ENCODE measurements at places on chromosomes 2 and 18.

DNA sequence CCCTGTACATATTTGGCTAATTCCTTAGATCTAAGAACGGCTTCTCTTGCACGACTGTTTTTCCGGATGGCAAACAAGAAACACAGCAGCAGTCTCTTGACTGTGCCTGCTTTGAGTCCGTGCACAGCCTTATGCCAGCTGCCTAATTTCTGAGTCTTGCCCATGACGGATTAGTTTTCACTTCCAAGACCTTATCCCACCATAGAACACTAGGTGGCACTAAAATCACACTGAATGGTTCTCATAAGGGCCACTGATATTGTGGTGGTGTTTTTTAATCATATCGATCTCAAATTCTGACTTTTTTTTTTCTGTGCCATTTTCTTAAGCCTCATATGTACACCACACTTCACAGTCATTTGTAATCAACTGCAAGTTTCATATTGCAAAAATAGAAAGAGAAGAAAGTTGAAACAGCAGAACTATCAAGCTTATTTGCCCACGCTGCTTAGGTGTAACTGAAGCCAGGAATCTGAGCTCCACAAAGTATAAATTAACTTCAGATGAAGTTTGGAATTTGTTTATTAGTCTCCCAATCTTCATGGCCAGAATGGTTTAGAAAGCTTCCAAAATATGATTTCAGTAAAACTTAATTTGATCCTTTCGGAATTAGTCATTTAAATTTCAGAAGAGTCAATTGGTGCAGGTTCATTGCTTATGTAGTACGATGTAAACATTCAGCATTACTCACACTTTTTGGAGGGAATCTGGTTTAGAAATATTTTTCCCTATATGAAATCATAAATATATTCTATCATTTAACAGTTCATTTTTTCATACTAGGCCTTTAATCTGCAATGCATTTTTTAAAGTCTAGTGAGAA, 45.5 kb upstream of the SCN7A start:
- DNase-seq, result peak; percentile 52

- DNase-seq, result peak; percentile 15
Observed at GRCh38 chr18:55381277-55381676, 206.7 kb downstream of the TCF4 start.

GRCh38 chr2:70565039-70565731, 11.6 kb upstream of the TGFA start:
- no peak for DNase-seq

- DNase-seq, result no peak
Observed at GRCh38 chr18:22296304-22296703, 121.4 kb downstream of the CTAGE1 start.

GRCh38 chr2:9592699-9593098, 37.1 kb upstream of the ADAM17 start:
- no peak for DNase-seq

GRCh38 chr2:8500124-8501054, 181.5 kb upstream of the ID2 start:
- DNase-seq, result no peak

DNA sequence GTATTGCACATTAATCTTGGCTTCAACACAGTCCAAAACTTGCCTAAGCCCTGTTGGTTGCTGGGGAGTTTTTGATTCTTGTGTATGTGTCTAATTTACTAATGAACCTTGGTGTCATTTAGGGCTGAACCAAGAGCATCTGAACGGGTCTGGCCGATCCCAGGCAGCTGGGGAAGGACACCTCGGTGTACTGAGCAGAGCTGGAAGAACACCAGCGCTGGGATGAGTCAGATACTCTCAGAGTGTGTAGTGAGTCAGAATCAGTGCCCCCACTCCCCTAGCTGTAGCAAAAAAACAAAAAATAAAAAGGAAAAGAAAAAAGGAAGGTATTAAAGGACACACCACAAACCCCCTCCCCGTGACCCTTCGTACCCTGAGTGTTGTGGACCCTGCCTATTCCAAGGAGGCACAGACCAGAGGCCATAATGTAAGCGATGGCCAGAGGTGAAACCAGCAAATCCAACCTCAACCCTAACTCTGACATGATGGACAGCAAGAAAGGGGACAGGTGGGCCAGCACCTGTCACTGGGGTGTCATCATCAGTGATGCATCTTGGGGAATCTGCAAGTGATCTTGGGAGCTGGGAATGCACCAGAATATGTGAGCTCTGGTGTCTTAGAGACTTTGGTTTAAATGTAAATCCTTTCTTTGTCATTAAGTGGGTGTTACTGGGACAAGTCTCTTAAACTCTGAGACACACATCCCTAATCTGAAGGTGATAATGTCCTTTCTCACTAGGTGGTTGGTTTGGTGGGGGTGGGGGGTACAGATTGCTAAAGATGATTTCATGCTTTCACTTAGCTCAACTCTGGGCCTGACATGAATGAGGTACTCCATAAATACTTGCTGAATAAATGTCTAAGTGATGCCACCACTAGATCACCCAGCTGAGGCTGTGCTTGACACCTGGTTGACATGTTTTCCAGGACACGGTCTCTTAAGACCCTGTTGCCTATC, 34.2 kb upstream of the NCOA1 start:
- peak; percentile 83 for DNase-seq

DNA sequence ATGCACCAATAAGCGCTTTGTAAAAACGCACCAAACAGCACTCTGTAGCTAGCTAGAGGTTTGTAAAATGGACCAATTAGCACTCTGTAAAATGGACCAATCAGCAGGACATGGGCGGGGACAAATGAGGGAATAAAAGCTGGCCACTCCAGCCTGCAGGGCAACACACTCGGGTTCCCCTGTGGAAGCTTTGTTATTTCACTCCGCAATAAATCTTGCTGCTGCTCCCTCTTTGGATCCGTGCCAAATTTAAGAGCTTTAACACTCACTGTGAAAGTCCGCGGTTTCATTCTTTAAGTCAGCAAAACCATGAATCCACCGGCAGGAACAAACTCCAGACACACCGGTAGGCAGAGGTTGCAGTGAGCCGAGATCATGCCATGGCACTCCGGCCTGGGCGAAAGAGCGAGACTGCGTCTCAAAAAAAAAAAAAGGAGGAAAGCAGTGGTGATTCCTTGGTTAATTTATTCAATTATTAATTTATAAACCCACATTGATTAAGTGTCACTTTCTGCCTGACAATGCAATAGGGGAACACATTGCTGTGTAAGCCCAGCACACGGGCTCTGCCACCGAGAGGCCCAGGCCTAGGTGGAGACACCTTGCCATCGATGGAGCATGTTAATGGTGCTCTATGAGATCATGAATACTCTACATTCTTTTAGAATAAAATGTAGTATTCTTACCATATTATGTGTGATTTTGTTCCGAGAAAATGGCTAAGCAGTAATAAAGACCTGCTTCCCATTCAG, 687.6 kb upstream of the HS6ST1 start:
- DNase-seq, result no peak

GRCh38 chr2:18966131-18966530, 376.8 kb upstream of the NT5C1B start:
- no peak for DNase-seq

DNA sequence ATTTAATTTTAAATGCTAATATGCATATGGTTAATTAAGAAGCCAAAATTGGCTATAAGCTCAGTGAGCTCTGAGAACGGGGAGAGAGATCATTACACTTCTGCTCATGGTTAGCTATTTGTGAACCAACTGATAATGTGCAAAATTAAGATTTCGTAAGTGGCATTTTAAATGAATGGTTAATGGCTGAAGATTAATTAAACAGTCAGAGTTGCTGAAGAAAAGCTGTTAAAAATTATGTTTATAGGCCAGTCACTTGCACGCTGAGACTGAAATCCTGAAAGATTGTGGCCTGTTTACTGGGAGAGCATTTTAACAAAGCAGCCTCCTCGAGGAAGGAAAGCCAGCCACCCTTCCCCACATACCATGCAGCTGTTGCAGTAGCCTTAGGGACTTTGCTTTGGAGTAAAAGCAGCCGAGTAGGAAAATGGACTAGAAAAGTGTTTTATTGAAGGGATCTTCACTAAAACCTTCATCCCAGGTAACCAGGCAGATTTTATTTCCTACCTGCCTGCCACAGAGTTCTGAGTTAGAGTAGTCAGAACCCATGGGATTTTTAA, 218.8 kb upstream of the NRP2 start:
- no peak for DNase-seq

GRCh38 chr18:79108549-79109215, 39.5 kb downstream of the ATP9B start:
- no peak for DNase-seq
